ENCODE measurements at places on chromosomes 7 and 10. TPM values are rescaled to one million over a fixed set of nuclear protein-coding genes. Genes with fewer than 3 reads are reported as not detected.

DNA sequence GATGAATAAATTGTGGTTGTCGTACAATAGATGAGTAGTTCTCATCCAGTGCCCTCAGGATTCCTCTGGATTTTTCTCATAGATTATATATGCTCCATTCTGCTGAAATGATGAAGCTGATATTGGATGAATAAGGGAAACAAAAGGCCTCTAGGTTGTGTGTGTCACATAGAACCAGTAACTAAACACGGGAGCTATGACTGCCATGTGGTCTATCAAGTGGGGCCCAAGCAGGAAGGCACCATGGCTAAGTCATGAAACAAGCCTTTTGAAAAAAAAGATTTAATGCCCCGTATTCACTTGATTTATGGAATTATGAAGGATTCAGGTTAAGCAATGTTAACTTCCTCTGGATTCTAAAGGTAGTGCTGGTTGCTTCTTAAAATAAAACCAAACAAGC, 225.1 kb downstream of the TCF7L2 start:
- DNase-seq = no peak

Gene HOXA5
- not detected for total RNA-seq

DNA sequence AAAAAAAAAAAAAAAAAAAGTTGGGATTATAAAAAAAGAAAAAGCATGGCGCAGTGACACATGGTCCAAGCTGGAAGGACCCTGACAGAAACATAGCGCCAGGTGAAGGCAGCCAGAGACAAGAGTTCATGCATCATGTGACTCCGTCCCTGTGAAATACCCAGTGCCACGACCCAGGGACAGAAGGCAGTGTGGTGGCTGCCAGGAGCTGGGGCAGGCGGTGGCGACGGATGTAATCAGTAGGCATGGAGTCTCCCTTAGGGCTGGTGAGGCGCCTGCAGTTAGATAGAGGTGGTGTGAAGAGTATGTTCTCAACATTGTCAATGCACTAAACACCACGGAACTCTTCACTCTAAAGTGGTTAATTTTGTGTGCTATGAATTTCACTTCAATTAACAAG, 43.9 kb downstream of the STK32C start:
- DNase-seq = no peak

DNA sequence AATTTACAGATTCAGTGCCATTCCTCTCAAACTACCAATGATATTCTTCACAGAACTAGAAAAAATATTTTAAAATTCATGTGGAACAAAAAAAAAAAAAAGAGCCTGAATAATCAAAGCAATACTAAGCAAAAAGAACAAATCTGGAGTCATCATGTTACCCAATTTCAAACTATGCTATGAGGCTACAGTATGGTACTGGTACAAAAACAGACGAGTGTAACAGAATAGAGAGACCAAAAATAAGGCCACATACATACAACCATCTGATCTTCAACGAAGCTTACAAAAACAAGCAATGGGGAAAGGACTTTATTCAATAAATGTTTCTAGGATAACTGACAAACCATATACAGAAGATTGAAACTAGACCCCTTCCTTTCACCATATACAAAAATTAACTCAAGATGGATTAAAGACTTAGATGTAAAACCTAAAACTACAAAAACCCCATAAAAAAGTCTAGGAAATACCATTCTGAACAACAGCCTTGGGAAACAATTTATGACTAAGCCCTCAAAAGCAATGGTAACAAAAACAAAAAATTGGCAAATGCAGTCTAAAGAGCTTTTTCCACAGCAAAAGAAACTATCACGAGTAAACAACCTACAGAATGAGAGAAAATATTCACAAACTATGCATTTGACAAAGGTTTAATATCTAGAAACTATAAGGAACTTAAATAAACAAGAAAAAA, 207.7 kb downstream of the PTN start:
- DNase-seq = no peak

Gene WEE2
- total RNA-seq = not detected
